Nucleus accumbens (tissue), 56 donors: ENCODE measurements at places on chromosomes 7 and 10.

DNA sequence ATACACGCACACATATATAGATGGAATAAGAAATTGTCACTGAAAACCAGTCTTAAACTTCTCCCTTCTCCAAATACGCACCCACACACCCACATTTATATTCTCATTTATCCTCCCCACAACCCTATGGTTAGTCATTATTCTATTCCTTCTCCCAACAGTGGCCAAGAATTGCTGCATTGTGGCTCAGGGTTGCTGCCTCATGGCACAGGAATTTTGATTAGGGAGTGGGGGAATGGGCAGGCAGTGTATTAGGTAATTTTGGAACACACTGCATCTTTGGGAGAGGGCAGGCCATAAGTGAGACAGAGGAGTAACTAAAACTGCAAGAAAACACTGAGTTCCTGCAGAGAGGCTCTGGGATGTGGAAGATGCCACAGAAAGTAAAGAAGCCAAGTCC lies 35.7 kb downstream of the NAPEPLD start:
- DNase-seq, result no peak

- DNase-seq, result no peak
Observed at GRCh38 chr10:110502851-110503301, 5.2 kb downstream of the DUSP5 start.

DNA sequence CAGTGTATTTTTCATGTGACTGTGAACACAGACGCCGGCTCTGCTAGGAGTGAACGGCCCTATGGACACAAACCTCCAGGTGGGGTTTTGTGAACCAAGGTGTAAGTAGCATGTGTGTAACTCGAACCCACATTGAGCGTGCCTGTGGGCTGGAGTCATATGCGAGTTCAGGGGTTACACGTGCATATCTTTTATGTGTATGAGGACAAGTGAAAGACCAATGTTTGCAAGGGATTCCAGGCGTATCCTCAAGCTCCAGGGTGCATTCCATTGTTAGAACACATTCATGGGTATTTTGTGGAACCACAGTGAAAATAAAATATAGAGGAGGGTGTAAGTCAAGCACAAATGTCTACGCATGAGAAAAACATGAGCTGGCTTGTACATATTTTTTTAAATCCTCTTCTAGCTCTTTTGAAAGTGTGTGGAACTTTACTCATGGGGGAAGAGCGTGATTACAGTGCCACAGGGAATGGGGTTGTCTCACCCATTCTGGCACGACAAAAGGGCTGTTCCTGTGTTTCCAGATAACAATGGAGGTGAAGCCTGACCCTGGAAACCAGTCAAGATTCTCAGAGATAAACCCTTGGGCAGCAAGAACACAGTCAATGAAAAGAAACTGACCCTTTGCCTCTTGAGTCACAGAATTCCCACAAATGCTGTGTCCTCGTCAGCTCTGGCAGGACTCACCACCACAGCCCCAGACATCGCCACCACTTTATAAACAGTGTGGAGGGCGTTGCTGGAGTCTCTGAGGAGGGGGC lies 37.0 kb upstream of the GOT1 start:
- no peak for DNase-seq

GRCh38 chr7:74479961-74480829 lies 26.5 kb downstream of the GTF2IRD1 start:
- peak; percentile 68 for DNase-seq

GRCh38 chr10:12869427-12869826 lies 132.1 kb downstream of the CCDC3 start:
- no peak for DNase-seq

DNA sequence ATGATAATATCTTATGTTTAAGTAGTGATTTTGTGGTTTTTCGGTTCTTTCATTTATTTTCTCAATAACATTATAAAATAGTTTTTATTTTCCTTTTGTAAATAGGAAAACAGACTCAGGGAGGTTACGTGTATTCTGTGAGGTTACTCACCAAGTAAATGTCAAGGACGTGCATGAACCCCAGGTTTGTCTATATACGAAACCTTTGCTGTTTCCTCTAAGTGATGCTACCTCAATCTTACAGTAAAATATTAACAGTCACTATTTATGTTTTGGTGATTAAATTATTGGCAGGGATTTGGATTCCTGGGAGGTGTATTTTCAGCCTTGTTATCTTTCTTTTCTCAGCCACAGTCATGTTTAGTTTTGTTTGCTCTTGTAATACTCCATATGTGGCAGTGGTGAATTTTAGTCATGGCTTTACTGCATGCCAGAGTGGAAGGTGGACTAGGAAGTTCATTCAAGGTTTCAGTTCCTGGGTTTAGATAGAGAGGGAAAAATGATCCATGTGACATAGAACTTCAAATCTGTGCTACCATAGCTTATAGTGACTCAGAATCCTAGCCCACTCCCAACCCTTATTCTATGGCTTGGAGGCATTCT lies 139.9 kb downstream of the ARL4A start:
- no peak for DNase-seq

GRCh38 chr7:18553605-18554003 lies 58.1 kb downstream of the HDAC9 start:
- no peak for DNase-seq
